Right lobe of liver (tissue), 6 donors: ENCODE measurements at places on chromosomes 4 and X. TPM values are rescaled to one million over a fixed set of nuclear protein-coding genes. Genes with fewer than 3 reads are reported as not detected.

Gene TRAM1L1
- total RNA-seq: not detected

DNA sequence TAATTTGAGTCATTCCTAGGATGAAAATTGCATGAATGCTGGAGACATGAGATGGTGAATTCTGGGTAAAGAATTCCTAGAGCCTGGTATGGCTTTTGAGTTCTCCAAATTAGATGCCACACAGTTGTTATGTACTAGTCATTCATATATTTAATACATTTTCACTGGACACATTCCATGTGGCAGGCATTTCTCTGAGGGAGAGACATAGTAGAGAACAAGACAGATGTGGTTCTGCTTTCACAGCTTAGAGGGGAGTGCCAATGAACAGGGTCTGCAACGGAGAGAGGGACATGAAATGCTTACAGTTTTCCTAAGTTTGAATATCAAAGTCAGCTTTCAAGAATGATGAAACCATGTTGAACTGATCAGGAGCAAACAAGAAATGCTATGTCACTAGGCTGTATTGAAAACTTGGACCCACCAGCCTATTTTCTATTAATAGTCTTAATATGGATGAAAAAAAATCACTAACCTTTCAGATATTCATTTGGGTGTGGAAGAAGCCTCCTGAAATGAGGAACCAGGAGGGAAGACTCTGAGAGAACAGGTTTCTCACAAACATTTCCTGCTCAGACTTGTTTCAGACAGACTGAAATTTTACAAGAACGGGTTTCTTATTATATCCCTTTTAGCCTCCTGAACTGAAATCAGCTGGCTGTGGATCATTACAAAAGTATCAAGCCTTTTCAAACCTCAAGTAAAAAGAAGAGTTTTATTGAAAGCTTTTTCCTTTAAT is 276.0 kb upstream of the TET2 start:
- no peaks in the 10 kb centered on the region for H3K4me1 ChIP-seq
- no peak for DNase-seq
- no peaks in the 10 kb centered on the region for H3K36me3 ChIP-seq
- no peak overlapping the region for H3K4me3 ChIP-seq

GRCh38 chrX:105975382-105975781 is 63.1 kb downstream of the SERPINA7 start:
- H3K4me3 ChIP-seq: no peak overlapping the region
- no peak overlapping the region for H3K27ac ChIP-seq
- no peaks in the 10 kb centered on the region for H3K4me1 ChIP-seq

- peak overlapping the region; percentile 20 for H3K4me3 ChIP-seq
- no peak for DNase-seq
- peak overlapping the region; percentile 57 for H3K27ac ChIP-seq
Observed at GRCh38 chr4:86973668-86974067, 38.9 kb downstream of the AFF1 start.

- H3K36me3 ChIP-seq: no peaks in the 10 kb centered on the region
- no peaks in the 10 kb centered on the region for H3K4me1 ChIP-seq
- DNase-seq: no peak
Observed at GRCh38 chr4:67934628-67935027, 28.7 kb downstream of the TMPRSS11A start.

DNA sequence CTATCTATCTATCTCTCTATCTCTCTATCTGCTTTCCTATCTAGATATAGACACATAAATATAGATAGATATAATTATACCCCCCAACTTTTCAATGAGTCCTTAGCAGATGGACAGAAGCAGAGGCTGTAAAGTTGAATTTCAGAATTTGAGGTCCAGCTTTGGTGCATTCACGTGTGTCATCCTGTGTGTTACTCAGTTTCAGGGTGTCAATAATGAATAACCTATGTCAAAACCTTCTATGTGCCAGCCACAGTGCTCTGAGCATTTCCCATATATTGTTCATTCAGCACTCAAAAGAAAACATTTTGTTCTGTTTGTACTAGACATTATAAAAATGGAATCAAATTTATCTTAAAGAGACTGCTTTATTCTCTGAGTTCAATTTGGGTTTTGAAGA is 310.0 kb downstream of the ARHGAP24 start:
- H3K4me1 ChIP-seq: no peaks in the 10 kb centered on the region
- H3K27ac ChIP-seq: no peak overlapping the region
- no peaks in the 10 kb centered on the region for H3K36me3 ChIP-seq
- H3K27me3 ChIP-seq: no peaks in the 10 kb centered on the region

DNA sequence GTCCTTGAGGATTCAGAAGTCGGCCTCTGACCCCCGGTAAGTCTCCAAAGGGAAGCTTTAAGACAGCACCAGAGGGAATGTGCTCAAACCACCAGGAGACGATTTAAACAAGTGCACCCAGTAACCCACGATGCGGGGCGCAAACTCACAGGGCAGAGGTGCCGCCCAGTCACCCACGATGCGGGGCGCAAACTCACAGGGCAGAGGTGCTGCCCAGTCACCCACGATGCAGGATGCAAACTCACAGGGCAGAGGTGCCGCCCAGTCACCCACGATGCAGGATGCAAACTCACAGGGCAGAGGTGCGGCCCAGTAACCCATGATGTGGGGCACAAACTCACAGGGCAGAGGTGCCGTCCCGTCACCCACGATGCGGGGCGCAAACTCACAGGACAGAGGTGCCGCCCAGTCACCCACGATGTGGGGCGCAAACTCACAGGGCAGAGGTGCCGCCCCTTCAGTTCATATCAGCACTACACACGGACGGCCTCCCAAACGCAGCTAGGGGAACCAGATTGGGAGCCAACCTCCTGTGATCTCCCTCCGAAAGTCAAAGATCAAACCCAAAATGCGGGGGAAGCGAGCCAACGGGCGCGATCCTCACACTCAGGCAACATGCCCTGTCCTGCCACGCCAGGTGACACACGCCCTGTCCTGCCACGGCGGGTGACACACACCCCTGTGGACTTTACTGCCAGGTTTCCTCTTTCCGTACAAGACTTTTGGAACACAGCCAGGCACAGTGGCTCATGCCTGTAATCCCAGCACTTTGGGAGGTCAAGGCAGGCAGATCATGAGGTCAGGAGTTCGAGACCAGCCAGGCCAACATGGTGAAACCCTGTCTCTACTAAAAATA is 11.3 kb downstream of the PPP2R3B start:
- H3K27me3 ChIP-seq: no peaks in the 10 kb centered on the region
- no peaks in the 10 kb centered on the region for H3K4me1 ChIP-seq
- no peak for DNase-seq
- no peak overlapping the region for H3K27ac ChIP-seq

DNA sequence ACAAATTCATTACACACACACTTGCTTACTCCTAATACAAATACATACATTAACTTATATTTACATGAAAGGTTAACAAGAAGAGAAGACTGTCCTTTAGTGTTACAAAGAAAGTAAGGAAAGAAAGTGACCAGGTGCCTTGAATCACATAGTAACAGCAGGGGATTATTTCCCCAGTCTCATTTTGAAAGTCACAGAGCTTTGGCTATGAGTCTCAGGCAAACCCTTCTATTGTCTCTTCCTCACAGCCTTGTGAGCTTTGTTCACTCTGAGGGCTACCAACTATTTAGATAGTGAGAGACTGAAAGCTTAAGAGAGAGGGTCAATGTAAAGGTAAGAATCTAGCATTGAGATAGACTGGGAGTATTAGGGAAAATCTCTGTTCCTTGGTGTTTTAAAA is 161.6 kb downstream of the NPNT start:
- H3K27ac ChIP-seq: no peak overlapping the region
- no peaks in the 10 kb centered on the region for H3K4me1 ChIP-seq
- no peak for DNase-seq
- H3K27me3 ChIP-seq: no peaks in the 10 kb centered on the region

GRCh38 chr4:168802222-168802621 is 207.8 kb downstream of the CBR4 start:
- H3K4me3 ChIP-seq: no peak overlapping the region
- no peaks in the 10 kb centered on the region for H3K27me3 ChIP-seq
- DNase-seq: no peak
- H3K4me1 ChIP-seq: no peaks in the 10 kb centered on the region
- no peak overlapping the region for H3K27ac ChIP-seq
- no peaks in the 10 kb centered on the region for H3K36me3 ChIP-seq

- H3K36me3 ChIP-seq: no peaks in the 10 kb centered on the region
- H3K4me1 ChIP-seq: no peaks in the 10 kb centered on the region
- DNase-seq: no peak
- H3K4me3 ChIP-seq: no peak overlapping the region
- H3K27me3 ChIP-seq: no peaks in the 10 kb centered on the region
Observed at GRCh38 chrX:112440277-112440676, 239.5 kb downstream of the LHFPL1 start.

- H3K4me1 ChIP-seq: no peaks in the 10 kb centered on the region
- H3K27me3 ChIP-seq: no peaks in the 10 kb centered on the region
- H3K36me3 ChIP-seq: no peaks in the 10 kb centered on the region
- no peak overlapping the region for H3K27ac ChIP-seq
- no peak overlapping the region for H3K4me3 ChIP-seq
Observed at GRCh38 chrX:24646745-24647182, 383 bp downstream of the PCYT1B start.

- no peaks in the 10 kb centered on the region for H3K27me3 ChIP-seq
- no peak overlapping the region for H3K4me3 ChIP-seq
- no peaks in the 10 kb centered on the region for H3K36me3 ChIP-seq
- no peak for DNase-seq
- no peaks in the 10 kb centered on the region for H3K4me1 ChIP-seq
Observed at GRCh38 chrX:36160081-36160480, 240.5 kb downstream of the CFAP47 start.

GRCh38 chr4:181477591-181477990 is 765.6 kb upstream of the TENM3 start:
- H3K27ac ChIP-seq: no peak overlapping the region
- DNase-seq: no peak
- H3K4me1 ChIP-seq: no peaks in the 10 kb centered on the region
- H3K27me3 ChIP-seq: no peaks in the 10 kb centered on the region

DNA sequence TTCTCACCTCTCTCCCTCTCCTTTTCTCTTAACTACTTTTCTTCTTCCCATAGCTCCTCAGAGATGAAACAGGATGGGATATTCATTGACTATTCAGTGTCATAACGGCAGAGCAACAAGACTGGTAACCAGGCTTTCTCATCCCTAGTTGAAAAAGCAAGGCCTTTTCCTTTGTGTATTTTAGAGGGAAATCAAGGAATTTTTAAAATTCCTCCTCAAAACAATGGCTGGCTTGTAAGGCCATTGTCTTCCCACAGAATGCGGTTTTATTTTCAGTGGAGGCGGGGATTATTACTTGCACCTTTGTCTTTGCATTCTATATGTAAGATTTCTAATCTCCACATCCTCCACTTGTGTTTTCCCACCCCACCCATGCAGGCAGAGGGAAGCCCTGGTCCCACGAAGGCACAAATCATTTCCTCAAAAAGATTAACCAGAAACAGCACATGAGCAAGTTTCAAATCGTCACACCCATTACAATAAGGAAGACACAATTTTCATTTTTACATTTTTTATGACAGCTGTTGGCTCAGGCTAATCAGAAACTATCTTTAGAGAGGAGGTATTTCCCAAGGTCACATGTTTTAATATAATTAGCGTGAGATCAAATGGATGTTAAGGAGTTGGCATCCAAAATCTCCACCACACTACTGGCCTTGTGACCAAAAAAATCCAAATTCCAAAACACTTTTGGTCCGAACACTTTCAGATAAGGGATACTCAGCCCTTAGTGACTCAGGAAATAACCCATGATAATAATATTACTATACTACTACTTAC is 53.0 kb upstream of the KDR start:
- DNase-seq: no peak
- no peaks in the 10 kb centered on the region for H3K4me1 ChIP-seq
- no peak overlapping the region for H3K27ac ChIP-seq
- H3K4me3 ChIP-seq: no peak overlapping the region
- H3K27me3 ChIP-seq: no peaks in the 10 kb centered on the region

GRCh38 chrX:139691843-139692505 is 16.0 kb downstream of the MCF2 start:
- H3K27me3 ChIP-seq: no peaks in the 10 kb centered on the region
- H3K36me3 ChIP-seq: no peaks in the 10 kb centered on the region
- H3K4me1 ChIP-seq: no peaks in the 10 kb centered on the region
- H3K27ac ChIP-seq: no peak overlapping the region
- DNase-seq: no peak
- peak overlapping the region; percentile 29 for H3K4me3 ChIP-seq

- DNase-seq: no peak
- H3K4me1 ChIP-seq: no peaks in the 10 kb centered on the region
- no peaks in the 10 kb centered on the region for H3K36me3 ChIP-seq
Observed at GRCh38 chrX:69138512-69138911, 26.7 kb downstream of the PJA1 start.

DNA sequence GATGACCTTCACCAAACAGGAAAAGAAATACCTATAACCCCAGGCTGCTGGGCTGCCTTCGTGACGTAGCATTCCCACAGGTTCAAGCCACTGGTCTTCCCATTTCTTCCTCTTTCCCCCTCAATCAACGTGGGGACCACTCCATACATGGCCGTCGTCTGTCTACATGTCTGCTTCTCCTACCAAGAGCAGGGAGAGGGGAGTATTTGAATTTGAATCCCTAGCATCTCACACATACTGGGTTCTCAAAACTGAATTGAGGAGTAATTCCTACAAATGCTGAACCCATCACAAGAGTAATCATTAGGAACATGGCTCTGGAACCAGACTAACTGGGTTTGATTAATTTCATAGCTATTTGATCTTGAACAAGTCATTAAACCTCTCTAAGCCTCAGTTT is 17.3 kb downstream of the GPC3 start:
- H3K4me3 ChIP-seq: no peak overlapping the region
- no peaks in the 10 kb centered on the region for H3K27me3 ChIP-seq

Gene SPANXN2
- not detected for total RNA-seq

GRCh38 chr4:27198246-27198645 is 337.6 kb downstream of the STIM2 start:
- H3K36me3 ChIP-seq: no peaks in the 10 kb centered on the region
- no peaks in the 10 kb centered on the region for H3K4me1 ChIP-seq
- H3K4me3 ChIP-seq: no peak overlapping the region
- H3K27ac ChIP-seq: no peak overlapping the region
- DNase-seq: no peak

Gene ADH6
- total RNA-seq: 73.9 TPM

- H3K4me1 ChIP-seq: no peaks in the 10 kb centered on the region
- H3K27ac ChIP-seq: no peak overlapping the region
- H3K27me3 ChIP-seq: no peaks in the 10 kb centered on the region
- no peak for DNase-seq
Observed at GRCh38 chr4:129978315-129978714, 882.4 kb downstream of the C4orf33 start.

Gene EIF4E
- 34.3 TPM for total RNA-seq

Gene RIBC1
- total RNA-seq: not detected

- H3K36me3 ChIP-seq: no peaks in the 10 kb centered on the region
- no peaks in the 10 kb centered on the region for H3K27me3 ChIP-seq
- no peak for DNase-seq
- H3K4me1 ChIP-seq: no peaks in the 10 kb centered on the region
Observed at GRCh38 chr4:154973244-154974035, 192.4 kb downstream of the RBM46 start.
